Panc1 (cell line): ENCODE measurements at places on chromosomes 2 and 18. TPM values are rescaled to one million over a fixed set of nuclear protein-coding genes. Genes with fewer than 3 reads are reported as not detected.

GRCh38 chr2:42096869-42097591 lies 49.2 kb downstream of the PKDCC start:
- no peaks in the 10 kb centered on the region for H3K27me3 ChIP-seq
- H3K4me1 ChIP-seq = peaks cover 40% of the 10 kb centered on the region
- H3K36me3 ChIP-seq = no peaks in the 10 kb centered on the region
- DNase-seq = no peak

- H3K4me1 ChIP-seq = no peaks in the 10 kb centered on the region
- H3K27ac ChIP-seq = no peak overlapping the region
- no peaks in the 10 kb centered on the region for H3K27me3 ChIP-seq
Observed at GRCh38 chr2:189599245-189599644, 18.7 kb upstream of the SLC40A1 start.

Gene GPAT2
- not detected for total RNA-seq

GRCh38 chr2:157477919-157478318 lies 34.0 kb upstream of the CYTIP start:
- H3K27ac ChIP-seq = no peak overlapping the region
- H3K36me3 ChIP-seq = no peaks in the 10 kb centered on the region
- no peak for DNase-seq

- DNase-seq = no peak
- no peaks in the 10 kb centered on the region for H3K27me3 ChIP-seq
- no peaks in the 10 kb centered on the region for H3K4me1 ChIP-seq
- H3K27ac ChIP-seq = no peak overlapping the region
Observed at GRCh38 chr2:176546550-176546949, 277.3 kb downstream of the MTX2 start.

Gene GALNT5
- total RNA-seq = 0.08 TPM

Gene AFF3
- total RNA-seq = 2.2 TPM

GRCh38 chr2:127058246-127058953 lies 48.6 kb downstream of the BIN1 start:
- no peak overlapping the region for H3K27ac ChIP-seq
- H3K27me3 ChIP-seq = no peaks in the 10 kb centered on the region
- H3K4me1 ChIP-seq = 0 out of 2 replicates have a peak, but pooled peaks cover 4% of the 10 kb centered on the region
- DNase-seq = no peak
- no peaks in the 10 kb centered on the region for H3K36me3 ChIP-seq

DNA sequence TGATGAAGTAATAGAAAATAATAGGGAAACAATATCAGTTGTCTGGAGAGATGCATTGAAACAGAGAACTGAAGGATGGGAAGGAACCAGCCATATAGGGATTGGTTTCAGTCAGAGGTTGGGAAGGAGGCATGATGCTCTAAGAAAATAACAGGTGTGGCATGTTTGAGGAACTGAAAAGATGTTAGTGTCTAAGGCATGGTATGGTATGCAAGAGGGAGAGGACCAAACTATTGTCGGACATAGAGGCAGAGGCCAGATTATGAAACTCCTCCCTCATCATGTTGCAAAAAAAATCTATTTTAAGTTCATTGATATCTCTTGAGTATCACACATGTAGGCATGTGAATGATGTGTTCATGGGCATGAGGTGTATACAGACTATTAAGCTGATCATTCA lies 48.9 kb upstream of the EMILIN2 start:
- no peak for DNase-seq
- H3K27ac ChIP-seq = no peak overlapping the region
- H3K4me1 ChIP-seq = no peaks in the 10 kb centered on the region
- H3K27me3 ChIP-seq = no peaks in the 10 kb centered on the region
- no peak overlapping the region for H3K4me3 ChIP-seq
- H3K36me3 ChIP-seq = peaks cover 16% of the 10 kb centered on the region

- H3K27me3 ChIP-seq = no peaks in the 10 kb centered on the region
- peak overlapping the region; percentile 99 for H3K27ac ChIP-seq
- peaks cover 96% of the 10 kb centered on the region for H3K4me1 ChIP-seq
- H3K4me3 ChIP-seq = no peak overlapping the region
Observed at GRCh38 chr2:36553683-36554082, 44.3 kb downstream of the FEZ2 start.

DNA sequence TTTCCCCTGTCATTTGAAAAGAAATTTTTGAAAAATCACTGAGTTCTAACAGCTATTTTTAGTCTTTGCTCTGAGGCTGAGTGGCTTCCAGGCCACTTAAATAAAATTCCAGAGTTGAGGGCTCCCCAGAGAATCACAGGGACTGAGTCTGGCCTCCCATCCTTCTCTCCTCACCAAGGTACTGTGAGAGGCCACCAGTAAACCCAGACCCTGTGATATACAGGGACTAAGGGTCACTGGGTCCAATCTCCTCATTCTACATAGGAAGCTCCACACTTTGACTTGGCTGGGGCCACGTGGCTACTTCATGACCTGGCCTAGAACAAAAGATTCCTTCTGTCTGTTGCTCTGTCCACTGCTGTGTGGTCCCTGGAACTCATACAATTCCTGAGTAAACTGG lies 123.2 kb upstream of the CDCA7 start:
- H3K4me3 ChIP-seq = no peak overlapping the region
- 0 out of 2 replicates have a peak, but pooled peaks cover 7% of the 10 kb centered on the region for H3K4me1 ChIP-seq
- H3K27ac ChIP-seq = no peak overlapping the region
- peaks cover 3% of the 10 kb centered on the region; the same call in 1 of the 2 replicates for H3K36me3 ChIP-seq
- no peaks in the 10 kb centered on the region for H3K27me3 ChIP-seq

DNA sequence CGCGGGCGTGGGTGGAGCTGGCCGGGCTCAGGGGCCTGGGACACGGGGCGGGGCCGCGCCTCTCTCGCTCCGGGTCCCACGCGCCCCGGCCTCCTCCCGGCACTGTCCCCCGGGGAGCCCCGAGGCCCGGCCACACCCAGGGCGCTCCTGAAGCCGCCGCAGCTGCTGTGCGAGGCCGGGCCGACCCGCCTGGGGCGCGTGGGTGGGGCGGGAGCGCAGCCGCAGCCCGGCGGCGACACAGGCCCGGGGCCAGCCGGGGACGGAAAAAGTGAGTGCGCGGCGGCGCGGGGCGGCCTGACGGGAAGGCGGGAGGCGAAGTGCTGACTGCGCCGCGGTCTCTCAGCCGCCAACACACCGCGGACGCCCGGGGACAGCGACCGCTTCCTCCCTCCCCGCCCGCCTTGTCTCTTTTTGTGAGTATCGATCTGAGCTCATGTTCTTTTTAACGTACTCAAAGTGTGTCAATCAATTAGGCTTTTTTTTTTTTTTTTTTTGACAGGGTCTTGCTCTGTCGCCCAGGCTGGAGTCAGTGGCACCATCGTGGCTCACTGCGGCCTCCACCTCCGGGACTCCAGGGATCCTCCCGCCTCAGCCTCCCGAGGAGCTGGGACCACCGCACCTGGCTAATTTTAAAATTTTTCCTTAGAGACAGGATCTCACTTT lies 14.5 kb downstream of the PDCD1 start:
- H3K27me3 ChIP-seq = no peaks in the 10 kb centered on the region
- H3K4me1 ChIP-seq = peaks cover 5% of the 10 kb centered on the region; the same call in 1 of the 2 replicates
- peak overlapping the region; percentile 41 for H3K4me3 ChIP-seq

DNA sequence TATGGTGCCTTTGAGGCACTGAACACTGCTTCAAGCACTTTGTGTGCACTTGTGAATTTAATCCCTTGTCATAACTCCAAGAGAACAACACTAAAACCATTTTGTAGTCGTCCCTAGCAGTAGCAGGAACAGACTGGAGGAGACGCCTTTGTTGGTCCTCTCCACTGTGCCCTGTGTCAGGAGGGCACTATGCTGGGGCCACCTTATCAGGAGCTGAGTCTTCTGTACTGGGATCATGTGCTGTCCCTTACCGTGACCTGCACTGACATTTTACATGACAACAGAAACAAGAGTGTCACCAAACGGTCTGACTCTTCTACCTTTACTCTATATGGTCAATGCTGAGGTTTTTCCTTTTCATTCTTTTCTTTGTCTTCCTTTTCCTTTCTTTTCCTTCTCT lies 62.0 kb downstream of the ACOXL start:
- H3K27ac ChIP-seq = no peak overlapping the region
- no peaks in the 10 kb centered on the region for H3K36me3 ChIP-seq
- H3K4me1 ChIP-seq = no peaks in the 10 kb centered on the region
- no peak for DNase-seq
- no peak overlapping the region for H3K4me3 ChIP-seq

GRCh38 chr2:127463155-127463991 lies 45.1 kb downstream of the PROC start:
- H3K27me3 ChIP-seq = no peaks in the 10 kb centered on the region
- DNase-seq = no peak
- H3K4me1 ChIP-seq = no peaks in the 10 kb centered on the region
- no peak overlapping the region for H3K27ac ChIP-seq

DNA sequence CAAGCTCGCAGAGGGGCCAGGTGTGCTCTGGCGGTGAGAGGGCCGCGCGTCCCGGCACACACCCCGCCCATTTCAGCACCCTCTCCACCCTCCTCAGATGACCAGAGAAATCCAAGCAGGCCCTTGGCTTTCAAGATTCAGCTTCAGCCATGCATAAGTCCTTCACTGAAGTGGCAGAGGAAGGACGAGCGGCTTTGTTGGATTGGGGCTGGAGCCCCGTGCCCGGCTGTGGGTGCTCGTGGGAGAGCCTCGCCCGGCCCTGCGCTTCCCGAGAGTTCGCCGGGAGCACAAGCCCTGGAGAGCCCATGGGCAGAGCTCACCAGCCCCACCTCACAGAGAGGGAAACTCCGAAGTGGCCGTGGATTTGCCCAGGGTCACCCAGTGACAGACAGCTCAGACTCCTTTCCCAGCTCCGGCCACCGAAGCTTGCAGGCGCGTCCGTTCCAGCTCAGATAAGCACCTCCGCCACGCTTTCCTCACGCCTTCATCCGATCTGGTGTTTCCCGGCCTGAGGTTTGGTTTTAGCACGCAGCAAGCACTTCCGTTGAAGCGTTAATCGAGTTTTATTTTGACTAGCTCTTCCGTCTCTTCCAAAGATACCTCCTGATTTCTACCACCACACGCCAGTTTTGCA lies 45.6 kb upstream of the MTCL1 start:
- H3K27ac ChIP-seq = no peak overlapping the region
- no peak for DNase-seq
- no peaks in the 10 kb centered on the region for H3K36me3 ChIP-seq

- H3K27me3 ChIP-seq = no peaks in the 10 kb centered on the region
- no peak for DNase-seq
- no peaks in the 10 kb centered on the region for H3K4me1 ChIP-seq
Observed at GRCh38 chr18:70622622-70623419, 334.0 kb downstream of the SOCS6 start.

GRCh38 chr2:23128684-23129292 lies 256.2 kb upstream of the KLHL29 start:
- no peaks in the 10 kb centered on the region for H3K4me1 ChIP-seq
- no peak overlapping the region for H3K27ac ChIP-seq
- no peak overlapping the region for H3K4me3 ChIP-seq

Gene CNTNAP5
- not detected for total RNA-seq

DNA sequence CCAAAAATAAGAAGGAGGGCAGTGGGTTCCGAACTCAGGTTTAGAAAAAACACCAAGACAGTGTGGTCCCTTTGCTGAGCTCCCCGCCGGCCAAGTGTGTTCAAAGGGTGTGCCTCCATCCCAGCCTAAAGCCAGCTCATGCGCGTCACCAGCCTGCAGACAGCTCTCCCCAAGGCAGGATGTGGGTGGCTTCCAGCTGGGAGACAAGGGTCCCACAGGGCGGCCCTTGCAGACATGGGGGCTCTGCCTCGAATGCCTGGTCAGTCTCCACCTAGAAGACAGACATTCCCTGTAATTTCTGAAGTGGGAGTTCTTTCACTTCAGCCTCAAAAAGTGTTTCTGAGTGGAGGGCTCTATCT lies 135.8 kb upstream of the GPC1 start:
- no peak overlapping the region for H3K4me3 ChIP-seq
- H3K36me3 ChIP-seq = no peaks in the 10 kb centered on the region
- H3K4me1 ChIP-seq = no peaks in the 10 kb centered on the region
- no peaks in the 10 kb centered on the region for H3K27me3 ChIP-seq

DNA sequence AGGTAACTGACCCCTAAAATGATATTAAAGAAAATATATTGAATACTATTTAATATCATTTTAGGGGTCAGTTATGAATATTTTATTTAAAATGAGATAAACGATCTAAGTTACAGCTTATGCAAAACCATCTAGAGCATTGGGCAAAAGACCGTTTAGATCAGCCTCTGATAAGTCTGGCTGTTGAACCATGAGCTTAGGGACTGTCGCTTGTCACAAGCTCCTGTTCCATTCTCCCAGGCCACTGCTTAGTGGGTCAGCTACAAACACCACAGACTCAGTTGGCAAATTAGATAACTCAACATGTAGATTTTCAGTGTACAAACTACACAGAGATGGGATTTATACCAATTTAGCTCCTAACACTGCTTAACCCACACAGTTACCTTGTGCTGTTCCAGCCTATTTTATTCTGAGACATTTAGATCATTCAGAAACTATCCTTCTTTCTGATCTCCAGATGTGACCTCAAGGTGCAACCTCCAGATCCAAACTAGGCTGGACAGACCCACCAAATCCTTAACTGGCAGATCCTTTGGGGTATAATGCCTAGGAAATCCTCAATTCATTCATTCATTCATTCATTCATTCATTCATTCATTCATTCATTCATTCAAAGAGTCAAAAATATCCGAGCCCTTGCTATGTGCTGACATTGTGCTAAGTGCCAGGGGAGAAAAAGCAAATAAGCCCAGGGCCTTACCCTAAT lies 82.8 kb downstream of the HRH4 start:
- H3K27me3 ChIP-seq = no peaks in the 10 kb centered on the region; the same call in none of the 2 replicates
- no peak for DNase-seq
- H3K27ac ChIP-seq = no peak overlapping the region
- H3K4me3 ChIP-seq = no peak overlapping the region

GRCh38 chr2:26017464-26018183 lies 16.3 kb upstream of the RAB10 start:
- no peak for DNase-seq
- H3K27ac ChIP-seq = peak overlapping the region; percentile 55
- H3K4me1 ChIP-seq = peaks cover 28% of the 10 kb centered on the region

Gene FOSL2
- total RNA-seq = 29.0 TPM

Gene SIGLEC15
- total RNA-seq = 0.23 TPM

DNA sequence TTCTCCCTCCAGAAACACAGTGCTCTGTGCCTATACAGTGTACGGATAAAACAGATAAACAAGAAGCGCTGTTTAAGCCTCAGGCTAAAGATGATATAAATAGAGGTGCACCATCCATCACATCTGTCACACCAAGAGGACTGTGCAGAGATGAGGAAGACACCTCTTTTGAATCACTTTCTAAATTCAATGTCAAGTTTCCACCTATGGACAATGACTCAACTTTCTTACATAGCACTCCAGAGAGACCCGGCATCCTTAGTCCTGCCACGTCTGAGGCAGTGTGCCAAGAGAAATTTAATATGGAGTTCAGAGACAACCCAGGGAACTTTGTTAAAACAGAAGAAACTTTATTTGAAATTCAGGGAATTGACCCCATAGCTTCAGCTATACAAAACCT lies 70.7 kb downstream of the TANK start:
- peaks cover 15% of the 10 kb centered on the region for H3K36me3 ChIP-seq
- H3K4me1 ChIP-seq = no peaks in the 10 kb centered on the region
- no peak for DNase-seq
- no peak overlapping the region for H3K4me3 ChIP-seq
- H3K27ac ChIP-seq = no peak overlapping the region

- H3K27ac ChIP-seq = peak overlapping the region; percentile 54; the same call in 1 of the 2 replicates
- no peak overlapping the region for H3K4me3 ChIP-seq
- no peaks in the 10 kb centered on the region for H3K27me3 ChIP-seq
- peaks cover 13% of the 10 kb centered on the region; the same call in 1 of the 2 replicates for H3K4me1 ChIP-seq
- H3K36me3 ChIP-seq = no peaks in the 10 kb centered on the region
Observed at GRCh38 chr18:24869285-24869684, 408.8 kb downstream of the HRH4 start.

- no peaks in the 10 kb centered on the region for H3K27me3 ChIP-seq
- no peak overlapping the region for H3K4me3 ChIP-seq
- H3K27ac ChIP-seq = no peak overlapping the region
- H3K36me3 ChIP-seq = no peaks in the 10 kb centered on the region
- H3K4me1 ChIP-seq = no peaks in the 10 kb centered on the region
Observed at GRCh38 chr18:35745814-35746213, 164.3 kb downstream of the GALNT1 start.

Gene RESP18
- total RNA-seq = not detected
